ENCODE measurements at places on chromosomes 7 and 10. TPM values are rescaled to one million over a fixed set of nuclear protein-coding genes. Genes with fewer than 3 reads are reported as not detected.

Gene SPDYE11
- total RNA-seq: 5.6 TPM

GRCh38 chr10:127736915-127737562, at the start of gene FOXI2:
TSS of gene FOXI2 (plus strand) at chr10:127737185. CDS start at chr10:127737274, 89 bp downstream.
- H3K4me1 ChIP-seq: peaks cover 7% of the 10 kb centered on the region
- peak within 1 kb of the TSS; percentile 47 for H3K4me3 ChIP-seq
- DNase-seq: no peak
- no peaks in the 10 kb centered on the region for H3K27me3 ChIP-seq
- no peak within 1 kb of the TSS for H3K27ac ChIP-seq
- H3K36me3 ChIP-seq: no peaks in the 10 kb centered on the region

GRCh38 chr10:47362199-47362598, 14.0 kb downstream of the RBP3 start:
- H3K4me1 ChIP-seq: no peaks in the 10 kb centered on the region
- DNase-seq: no peak
- H3K27ac ChIP-seq: no peak overlapping the region
- H3K36me3 ChIP-seq: no peaks in the 10 kb centered on the region
- no peaks in the 10 kb centered on the region for H3K27me3 ChIP-seq

DNA sequence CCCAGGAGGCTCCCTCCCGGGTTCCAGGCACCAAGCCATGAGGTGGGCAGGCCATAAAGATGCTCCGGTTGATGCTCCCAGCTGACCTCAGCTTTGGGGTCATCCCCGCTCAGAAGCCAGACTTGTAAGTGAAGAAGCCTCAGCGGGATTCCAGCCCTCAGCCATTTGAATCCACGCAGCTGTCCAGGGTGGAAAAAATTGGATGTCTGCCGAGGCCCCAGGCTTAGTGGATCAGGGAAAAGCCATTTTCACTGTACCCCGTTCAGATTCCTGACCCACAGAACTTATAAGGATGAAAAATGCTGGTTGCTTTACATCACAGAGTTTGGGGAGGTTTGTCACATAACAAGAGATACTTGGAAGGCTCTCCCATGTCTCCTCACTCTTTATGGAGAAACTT, 49.2 kb upstream of the CPN1 start:
- H3K27ac ChIP-seq: no peak overlapping the region
- DNase-seq: no peak
- no peaks in the 10 kb centered on the region for H3K4me1 ChIP-seq
- no peaks in the 10 kb centered on the region for H3K36me3 ChIP-seq
- H3K27me3 ChIP-seq: no peaks in the 10 kb centered on the region

DNA sequence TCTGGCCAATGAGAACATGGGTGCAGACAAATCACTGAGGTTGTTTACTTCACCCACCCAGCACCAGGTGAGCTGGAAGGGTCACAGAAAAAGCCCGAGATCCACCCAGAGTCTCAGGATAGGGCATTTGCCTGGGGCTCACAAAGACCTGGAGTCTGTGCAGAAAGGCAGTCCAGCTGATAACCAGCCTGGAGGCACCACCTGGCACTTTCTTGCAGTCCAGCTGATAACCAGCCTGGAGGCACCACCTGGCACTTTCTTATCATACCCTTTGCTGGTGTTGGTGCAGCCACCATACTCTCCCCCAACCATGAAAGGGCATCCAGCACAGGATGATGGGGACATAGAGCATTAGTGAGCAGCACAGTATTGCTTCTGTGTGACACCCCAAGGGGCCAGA, 104.1 kb downstream of the PPP1R3C start:
- no peak for DNase-seq
- H3K27ac ChIP-seq: no peak overlapping the region
- no peaks in the 10 kb centered on the region for H3K27me3 ChIP-seq

Measured in testis (tissue), 5 donors.